ENCODE measurements at places on chromosomes 1 and 21.

- DNase-seq = peak; percentile 25
These were observed 6.6 kb downstream of the IFFO2 start for GRCh38 chr1:18949686-18950400.

DNA sequence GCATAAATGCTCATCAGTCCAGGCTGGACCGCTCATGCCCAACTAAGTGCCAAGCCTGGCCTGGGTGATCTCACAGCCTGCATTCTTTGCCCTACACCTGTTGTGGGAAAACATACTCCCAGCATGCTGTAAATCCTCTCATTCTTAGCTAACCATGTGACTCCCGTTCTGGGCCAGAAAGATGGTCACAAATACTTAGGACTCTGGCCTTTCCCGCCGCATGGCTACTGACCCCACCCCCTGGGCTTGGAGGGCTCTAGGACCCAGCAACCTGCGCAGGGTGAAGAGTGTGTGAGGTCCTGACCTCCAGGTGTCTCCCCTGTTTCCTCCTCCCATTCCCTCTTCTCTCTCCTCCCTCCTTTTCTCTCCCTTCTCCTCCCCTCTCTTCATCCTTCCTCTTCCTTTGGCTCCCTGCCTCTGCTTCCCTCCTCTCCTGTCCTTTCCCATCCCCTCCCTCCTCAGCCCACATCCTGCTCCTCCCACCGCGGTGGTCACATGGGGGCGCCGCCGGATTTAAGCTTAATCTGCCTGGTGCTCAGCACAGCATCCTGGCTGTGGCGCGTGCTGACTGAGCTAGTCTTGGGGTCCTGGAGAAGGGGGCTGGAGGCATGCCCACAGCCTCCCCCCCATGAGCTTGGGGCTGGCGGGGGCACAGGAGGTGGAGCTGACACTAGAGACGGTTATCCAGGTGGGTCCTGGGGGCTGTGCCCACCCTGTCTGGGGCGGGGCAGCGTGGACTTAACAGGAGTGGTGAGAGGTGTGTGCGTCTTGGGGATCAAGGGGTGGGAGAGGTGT, at the start of gene CROCC:
Gene CROCC (plus strand): TSS at position 541 of the 795 bp plus-strand sequence. CDS start 88 bp downstream, at position 629.
- DNase-seq = no peak

DNA sequence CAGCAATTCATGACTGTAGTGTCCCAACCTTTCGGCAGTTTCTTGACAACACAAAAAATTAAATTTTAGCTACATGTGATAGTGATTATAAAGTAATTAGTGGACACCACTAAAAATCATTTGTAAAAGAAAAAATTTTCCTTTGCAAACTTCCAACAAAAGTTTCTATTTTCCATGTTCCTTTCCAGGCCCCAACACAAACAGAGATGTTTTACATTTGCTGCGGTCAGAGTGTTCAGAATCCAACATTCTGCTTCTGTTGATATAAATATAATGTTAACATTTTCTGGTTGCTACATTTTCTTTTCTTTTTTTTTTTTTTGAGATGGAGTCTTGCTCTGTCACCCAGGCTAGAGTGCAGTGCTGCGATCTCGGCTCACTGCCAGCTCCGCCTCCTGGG, 54.9 kb upstream of the WLS start:
- DNase-seq = no peak

DNA sequence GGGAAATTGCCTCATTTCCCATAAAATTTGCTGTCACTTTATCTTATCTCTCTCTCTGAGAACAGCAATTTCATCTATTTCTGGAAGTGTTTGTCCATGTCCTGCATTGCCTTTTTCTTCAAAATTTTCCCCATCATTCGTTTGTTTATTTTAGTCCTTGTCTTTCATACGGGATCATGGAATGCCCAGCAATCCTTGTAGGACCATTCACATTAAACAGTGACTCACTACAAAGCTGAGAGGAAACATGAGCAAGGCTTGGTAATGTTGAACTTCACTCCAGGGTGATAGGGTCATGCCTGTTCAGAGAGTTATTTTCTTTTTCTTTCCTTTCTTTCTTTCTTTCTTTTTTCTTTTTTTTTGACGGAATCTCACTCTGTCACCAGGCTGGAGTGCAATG, 32.2 kb upstream of the HNRNPU start:
- DNase-seq = peak; percentile 31

- no peak for DNase-seq
These were observed 9.2 kb upstream of the OSBPL9 start for GRCh38 chr1:51607681-51608095.

DNA sequence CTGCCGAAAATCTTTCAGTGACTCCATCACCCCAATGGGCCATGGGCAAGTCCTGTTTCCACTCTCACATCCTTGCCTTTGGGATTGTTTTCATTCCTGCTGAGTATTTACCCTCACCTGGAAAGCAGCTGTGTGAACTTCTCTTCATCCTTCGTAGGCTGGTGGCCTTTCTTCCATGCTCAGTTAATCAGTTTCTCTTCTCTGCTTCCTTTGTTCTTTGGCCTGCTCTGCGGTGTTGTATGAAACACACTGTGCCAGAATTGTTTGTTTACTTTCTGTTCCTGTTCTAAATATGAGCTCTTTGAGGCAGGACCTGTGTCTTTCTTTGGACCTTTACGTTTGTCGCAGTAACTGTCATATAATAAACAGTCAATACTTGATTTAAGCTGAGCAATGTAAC, 48.6 kb downstream of the ITSN1 start:
- no peak for DNase-seq

- no peak for DNase-seq
These were observed 31.6 kb upstream of the NFIA start for GRCh38 chr1:61050541-61051442.

- DNase-seq = peak; percentile 60
These were observed 15.9 kb downstream of the ZMYND12 start for GRCh38 chr1:42439940-42440339.

- DNase-seq = no peak
These were observed 40.7 kb downstream of the ARHGEF11 start for GRCh38 chr1:157004806-157005205.

GRCh38 chr21:39097981-39098380, 85.3 kb downstream of the PSMG1 start:
- DNase-seq = no peak

DNA sequence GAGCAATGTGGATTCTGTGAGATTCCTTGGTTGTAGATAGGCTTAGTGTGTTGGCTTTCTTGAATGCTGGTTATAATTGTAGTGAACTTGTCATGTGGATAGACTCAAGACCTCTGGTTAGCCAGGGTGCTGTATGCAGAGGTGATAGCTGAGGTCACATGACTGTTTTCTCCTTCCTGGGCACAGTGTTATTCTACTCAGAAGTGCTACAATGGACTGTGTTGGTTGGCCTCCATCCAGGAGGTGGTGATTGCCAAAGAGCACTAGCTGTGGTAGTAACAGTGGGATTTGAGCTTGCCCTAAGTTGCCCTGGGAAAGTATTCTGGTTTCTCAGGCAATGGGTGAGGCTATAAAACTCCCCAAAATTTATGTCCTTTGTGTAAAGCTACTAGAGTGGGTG, 71.6 kb downstream of the SH3BGR start:
- DNase-seq = no peak

DNA sequence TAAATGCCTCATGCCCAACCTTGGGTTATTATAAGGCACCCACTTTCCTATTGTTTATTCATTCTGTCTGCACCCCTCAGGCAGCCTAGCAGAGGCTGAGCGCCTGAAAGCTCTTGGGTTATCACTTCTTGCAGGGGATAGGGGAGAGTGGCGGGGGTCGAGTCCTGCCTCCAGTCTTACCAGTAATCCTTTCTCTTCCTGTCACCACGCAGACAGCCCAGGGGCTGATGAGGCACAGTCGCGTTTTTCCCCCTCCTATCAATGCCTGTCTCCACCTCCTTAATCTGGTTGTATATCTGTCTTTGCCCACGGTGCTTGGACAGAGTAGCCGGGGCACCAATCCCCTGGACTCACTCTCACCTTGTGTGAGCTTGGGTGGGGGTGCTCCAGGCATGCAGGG, 733.1 kb downstream of the MATN1 start:
- no peak for DNase-seq

GRCh38 chr1:115556236-115556635, 85.5 kb upstream of the VANGL1 start:
- DNase-seq = no peak

DNA sequence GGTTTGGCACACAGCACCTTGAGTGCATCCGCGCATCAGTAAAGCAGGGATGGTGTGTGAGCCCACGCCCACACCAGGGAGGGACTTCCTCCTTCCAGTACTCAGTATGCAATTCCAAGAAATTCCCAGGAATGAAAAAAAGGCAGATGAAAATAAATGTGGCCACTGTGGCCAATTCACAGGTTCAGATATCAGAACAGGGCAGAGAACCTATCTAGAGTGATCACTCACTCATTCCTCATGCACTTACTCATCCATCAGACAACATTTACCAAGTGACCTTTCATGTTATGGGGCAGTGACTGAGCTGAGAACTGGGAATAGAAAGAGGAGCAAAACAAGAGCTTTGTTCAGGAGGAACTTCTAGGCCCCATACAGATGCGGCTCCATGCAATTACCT, 113.7 kb downstream of the ZSCAN20 start:
- peak; percentile 46 for DNase-seq

DNA sequence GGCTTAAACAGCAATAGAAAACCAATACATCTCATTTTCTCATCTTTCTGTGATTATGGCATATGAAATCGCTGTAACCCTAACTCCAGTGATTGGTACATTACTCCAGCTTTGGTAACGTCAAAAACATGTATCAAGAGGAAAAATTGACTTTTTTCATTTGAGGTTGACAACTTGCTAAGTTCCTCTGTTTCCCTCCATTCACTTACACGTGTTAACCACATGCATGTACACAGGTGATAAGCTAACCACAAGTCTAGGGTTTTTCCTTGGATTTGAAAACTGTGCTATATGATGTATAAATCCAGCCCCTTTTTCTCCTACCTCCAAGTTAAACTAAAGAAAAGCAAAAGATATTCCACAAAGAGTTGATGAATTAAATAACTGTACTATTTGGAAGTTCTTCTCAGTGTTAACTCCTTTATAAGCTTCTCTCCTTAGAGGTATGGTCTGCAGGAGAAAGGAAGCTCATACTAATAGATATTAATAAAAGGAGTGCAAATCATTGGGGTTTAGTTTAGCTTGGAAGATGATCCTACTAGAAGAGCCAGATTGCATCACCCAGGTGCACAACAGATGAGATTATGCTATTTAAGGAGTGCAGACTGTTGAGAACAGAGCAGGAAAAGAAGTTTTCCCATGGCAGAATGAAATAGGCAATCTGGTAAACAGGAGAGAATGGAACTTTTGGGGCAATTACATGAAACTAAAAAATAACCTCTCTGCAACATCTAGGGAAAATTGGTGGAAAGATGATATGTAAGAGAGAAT, 277.9 kb downstream of the GRIK1 start:
- DNase-seq = no peak

DNA sequence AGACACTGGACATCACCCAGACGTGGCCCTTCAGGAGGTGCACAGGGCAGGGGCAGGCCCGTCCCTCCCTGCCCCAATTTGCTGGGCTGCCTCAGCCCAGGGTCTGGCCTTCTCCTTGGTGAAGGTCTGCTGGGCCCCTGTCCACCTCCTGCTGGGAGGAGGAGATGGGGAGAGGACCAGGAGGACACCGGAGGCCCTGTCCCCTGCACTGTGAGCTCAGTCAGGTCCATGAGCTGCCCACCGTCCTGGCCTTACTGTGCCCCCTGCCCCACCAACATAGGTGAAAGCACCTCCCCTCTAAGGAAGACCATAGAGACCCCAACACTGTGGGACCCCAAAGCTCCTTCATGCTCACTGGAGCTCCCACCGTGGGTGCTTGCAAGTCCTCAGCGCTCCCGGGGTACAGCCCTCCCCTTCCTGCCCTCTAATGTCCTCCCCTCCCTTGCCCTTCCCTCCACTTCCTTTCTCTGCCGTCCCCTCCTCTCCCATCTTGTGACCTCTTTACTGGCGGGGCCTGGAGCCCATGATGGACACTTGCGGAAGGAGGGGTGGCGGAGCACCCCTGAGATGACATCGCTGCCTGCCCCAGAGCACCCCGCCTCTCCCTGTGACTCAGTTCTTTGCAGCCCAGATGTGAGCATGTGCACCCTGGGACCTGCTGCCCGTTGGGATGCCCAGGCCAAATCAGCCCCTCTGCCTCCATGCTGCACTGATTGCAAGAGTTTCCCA, 4.6 kb downstream of the LRRC3 start:
- no peak for DNase-seq

DNA sequence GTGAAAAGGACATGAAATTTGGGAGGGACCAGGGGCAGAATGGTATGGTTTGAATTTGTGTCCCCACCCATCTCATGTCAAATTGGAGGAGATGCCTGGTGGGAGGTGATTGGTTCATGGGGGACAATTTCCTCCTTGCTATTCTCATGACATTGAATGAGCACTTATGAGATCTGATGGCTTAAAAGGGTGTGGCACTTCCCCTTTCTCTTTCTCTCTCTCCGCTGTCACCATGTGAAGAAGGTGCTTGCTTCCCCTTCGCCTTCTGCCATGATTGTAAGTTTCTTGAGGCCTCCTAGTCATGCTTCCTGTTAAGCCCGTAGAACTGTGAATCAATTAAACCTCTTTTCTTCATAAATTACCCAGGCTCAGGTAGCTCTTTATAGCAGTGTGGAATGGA, 7.6 kb upstream of the GBP4 start:
- no peak for DNase-seq

GRCh38 chr1:17869815-17870214, 114.7 kb downstream of the ACTL8 start:
- DNase-seq = no peak

DNA sequence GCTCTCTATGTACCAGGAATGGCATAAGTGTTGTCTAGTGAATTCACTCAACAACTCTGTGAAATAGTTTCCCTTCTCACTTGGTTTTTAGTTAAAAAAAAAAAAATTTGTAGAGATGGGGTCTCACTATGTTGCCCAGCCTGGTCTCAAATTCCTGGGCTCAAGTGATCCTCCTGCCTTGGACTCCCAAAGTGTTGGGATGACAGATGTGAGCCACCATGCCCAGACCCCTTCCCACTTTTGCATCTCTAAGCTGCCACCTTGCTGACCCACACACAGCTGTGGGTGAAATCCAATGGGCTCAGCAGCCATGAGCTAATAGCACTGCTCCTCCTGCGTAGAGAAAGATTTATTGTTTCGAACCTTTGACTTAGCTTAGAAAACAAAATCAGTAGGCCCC, 33.5 kb downstream of the NEK2 start:
- DNase-seq = no peak

- no peak for DNase-seq
These were observed 9.6 kb upstream of the ADCY10 start for GRCh38 chr1:167923324-167924056.

GRCh38 chr1:218459450-218459849, 114.3 kb downstream of the TGFB2 start:
- no peak for DNase-seq

GRCh38 chr1:224668984-224669383, 52.9 kb downstream of the CNIH3 start:
- DNase-seq = no peak

DNA sequence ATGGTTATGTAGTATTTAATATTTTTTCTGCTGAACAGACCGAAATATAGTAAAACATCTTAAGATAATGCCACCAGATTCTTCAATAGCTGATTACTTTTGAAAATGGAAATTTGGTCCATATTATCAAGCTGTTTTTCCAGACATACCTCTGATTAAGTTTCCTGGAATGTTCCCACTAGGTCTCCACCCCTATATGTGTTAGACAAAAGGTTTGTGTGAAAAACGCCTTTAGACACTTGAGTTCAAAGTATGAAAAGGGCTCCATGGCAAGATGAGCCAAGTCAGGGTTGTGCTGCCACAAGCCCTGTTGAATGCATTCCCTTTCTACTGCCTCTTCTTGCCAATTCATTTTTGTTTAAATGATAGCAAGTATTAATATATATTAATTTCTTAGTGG, 52.7 kb downstream of the ZBTB17 start:
- peak; percentile 41 for DNase-seq
